GM12892 (cell line): ENCODE measurements at places on chromosomes 16 and 17.

DNA sequence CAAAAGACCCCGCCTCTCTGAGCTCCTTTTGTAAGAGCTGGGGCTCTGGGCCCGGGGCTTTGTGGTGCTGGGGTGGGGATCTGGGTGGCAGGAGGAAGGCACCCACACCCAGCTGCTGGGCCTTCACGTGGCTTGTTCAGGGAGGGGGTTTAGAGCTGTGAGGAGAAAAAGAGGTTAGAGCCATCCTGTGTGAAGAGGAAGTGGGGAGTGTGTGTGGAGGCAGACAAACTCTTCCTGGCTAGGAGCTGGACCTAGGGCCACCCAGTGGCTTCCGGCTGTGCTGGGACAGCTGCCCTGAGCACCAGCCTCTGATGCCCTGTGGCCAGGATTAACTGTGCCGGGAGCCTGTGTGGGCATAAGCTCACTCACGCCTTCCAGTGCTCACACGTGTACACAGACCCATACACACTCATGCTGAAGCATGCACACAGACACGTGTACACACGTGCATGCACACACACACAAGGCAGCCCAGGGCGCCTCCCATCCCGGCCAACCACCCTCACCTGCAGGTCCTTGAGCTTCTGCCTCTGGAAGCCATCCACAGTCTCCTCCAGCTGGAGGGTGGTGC lies 7.4 kb downstream of the CIBAR2 start:
- DNase-seq: no peak

DNA sequence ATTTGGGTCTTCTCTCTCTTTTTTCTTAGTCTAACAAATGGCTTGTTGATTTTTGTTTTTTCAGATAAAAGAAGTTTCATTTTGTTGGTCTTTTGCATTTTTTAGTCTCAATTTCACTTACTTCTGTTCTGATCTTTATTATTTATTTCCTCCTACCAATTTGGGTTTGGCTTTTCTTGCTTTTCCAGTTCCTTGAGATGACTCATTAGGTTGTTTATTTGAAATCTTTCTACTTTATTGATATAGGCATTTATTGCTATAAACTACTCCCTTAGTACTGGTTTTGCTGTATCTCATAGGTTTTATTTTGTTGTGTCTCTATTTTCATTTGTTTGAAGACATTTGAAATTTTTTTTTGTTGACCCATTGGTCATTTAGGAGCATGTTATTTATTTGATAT lies 152.2 kb upstream of the MPHOSPH6 start:
- DNase-seq: no peak

DNA sequence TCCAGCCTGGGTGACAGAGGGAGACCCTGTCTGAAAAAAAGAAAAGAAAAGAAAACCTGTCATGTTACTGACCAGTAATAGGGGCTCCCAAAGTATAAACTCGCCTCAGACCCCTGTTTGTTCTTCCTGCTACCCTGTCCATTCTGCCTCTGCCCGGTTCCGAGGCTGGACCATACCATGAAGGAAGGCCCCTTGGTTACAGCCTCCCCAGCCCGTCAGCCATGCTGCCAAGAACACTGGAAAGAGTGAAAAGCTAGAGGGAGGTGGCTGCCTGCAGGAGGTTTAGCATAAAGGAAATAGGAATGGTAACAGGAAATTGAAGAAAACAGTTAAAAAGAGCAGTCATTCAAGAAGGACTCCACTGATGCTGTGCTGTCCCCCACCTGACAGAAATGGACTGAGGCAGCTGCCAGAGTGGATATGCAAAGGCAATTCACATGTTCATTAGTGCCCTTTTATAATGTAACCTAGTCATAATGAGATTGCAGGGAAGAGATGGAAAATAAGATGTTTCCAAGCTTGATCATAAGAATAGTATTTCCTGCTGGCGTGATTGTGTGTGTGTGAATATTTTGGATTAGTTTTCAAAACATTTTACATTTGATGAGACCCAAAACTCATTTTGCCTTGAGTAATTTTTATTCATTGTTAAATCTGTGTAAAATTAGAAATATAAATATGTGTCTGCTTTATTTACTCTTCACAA lies 102.6 kb downstream of the GOSR1 start:
- no peak for DNase-seq

GRCh38 chr16:88838566-88838965 lies 18.2 kb downstream of the GALNS start:
- DNase-seq: no peak

- no peak for DNase-seq
Measured at GRCh38 chr16:80174416-80174815, 366.4 kb upstream of the DYNLRB2 start.

- DNase-seq: no peak
Measured at GRCh38 chr17:70774339-70775117, 605.2 kb downstream of the KCNJ2 start.
